ENCODE measurements at places on chromosomes 1 and 21.
A peak's percentile ranks its signal among the peaks of the same experiment; 100 is the strongest.

GRCh38 chr1:245154429-245155271 is at the start of gene KIF26B:
Gene KIF26B (plus strand): TSS chr1:245154985. CDS start chr1:245155425, 440 bp downstream.
- peak; percentile 44 for DNase-seq

- DNase-seq, result no peak
These were observed 6.7 kb downstream of the C1QTNF12 start for GRCh38 chr1:1239614-1240347.

- peak; percentile 46 for DNase-seq
These were observed 612 bp downstream of the PSMA5 start for GRCh38 chr1:109425391-109426280.

GRCh38 chr1:208190784-208191183 is 53.4 kb downstream of the PLXNA2 start:
- no peak for DNase-seq

DNA sequence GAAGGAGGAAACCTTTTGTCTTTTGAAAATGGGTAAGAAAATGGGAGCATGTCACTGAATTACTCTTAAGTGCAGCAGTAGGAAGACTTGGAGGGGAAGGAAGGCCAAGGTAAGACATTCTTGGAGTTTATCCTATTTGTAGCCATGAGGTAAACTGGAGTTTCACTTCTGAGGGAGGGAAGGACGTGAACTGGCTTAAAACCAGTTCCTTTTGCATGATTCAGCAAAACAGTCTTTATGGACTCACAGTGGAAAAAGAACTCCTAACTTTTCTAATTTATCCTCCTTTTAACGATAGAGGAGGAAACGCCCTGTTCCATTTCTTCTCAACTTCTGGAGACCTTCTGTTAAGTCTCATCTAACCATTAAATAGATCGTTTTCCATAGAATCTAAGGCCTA is 2.5 kb downstream of the PRDX6 start:
- DNase-seq, result no peak

- DNase-seq, result no peak
These were observed 61.1 kb downstream of the PLXNA2 start for GRCh38 chr1:208182880-208183645.

GRCh38 chr1:204225841-204226735 is 12.3 kb upstream of the GOLT1A start:
- peak; percentile 69 for DNase-seq

- DNase-seq, result no peak
These were observed 95.3 kb upstream of the HIVEP3 start for GRCh38 chr1:42013881-42014470.

DNA sequence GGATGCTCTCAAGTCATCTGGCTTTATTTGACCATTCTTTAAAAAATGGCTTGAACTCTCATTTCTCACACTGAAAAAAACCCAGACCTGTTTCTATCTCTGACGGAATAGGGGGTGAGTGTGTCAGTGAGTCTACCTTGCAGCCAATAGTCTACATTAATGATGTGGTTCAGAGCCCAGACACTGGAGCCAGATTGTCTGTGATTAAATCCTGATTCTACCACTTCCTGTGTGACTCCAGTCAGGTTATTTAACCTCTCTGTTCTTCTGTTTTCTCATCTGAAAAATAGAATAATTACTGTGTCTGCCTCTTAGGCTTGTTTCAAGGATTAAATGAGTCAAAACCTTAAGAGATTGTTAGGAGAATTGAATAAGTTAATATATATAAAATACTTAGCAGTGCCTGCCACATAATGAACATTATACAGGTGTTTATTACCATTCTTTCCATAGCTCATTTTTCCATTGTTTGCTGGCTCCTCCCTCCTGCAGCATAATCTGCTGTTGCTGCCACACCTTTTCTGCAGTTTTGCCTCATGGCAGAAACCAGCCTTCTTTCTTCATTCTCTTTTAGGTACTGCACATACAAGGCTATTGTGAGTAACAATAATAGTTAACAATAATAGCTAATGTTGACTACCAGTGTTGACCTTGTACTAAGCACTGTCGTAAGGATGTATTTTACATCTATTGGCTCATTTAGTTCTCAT is 157.6 kb upstream of the IVNS1ABP start:
- no peak for DNase-seq

- DNase-seq, result peak; percentile 54
These were observed 626 bp downstream of the CXADR start for GRCh38 chr21:17513214-17514123.

DNA sequence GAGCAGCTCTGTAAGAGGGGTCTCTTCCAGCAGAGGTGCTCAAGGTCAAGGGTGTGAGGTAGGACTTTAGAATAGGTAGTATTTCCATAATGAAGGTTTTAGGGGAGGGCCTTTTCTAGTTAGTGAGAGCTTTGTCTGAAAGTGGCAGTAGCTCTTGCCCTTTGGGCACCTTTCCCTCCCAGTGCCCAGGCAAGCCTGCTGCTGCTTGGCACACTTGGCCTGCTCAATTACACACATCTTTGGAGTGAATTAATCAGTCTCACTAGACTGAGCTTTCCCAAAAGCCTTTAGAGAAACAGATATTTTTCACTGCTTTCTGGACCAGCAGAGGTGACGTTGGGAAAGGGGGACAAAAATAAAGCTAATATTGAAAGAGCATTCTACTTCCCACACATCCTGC is 48.0 kb downstream of the MAB21L3 start:
- no peak for DNase-seq

DNA sequence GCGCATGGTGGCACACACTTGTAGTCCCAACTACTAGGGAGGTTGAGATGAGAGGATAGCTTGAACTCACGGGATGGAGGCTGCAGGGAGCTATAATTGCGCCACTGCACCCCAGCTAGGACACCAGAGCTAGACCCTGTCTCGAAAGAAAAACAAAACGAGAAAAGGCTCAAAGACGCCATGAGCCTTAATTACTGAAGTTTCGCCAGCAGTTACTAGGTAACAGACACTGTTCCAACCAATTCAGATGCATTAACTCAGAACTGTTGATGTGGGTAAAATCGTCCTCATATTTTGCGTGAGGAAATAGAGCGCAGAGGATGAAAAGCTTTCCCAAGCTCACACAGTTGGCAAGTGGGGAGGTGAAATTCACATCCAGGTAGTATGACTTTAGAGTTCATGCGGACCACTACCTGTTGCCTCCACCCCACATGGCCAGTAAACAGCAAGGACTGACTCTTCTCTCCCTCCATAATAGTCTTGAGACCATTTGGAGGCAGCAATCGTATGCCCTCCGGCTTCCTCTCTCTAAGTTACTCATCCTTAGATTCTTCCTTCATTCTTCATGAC is 40.1 kb downstream of the INAVA start:
- no peak for DNase-seq

DNA sequence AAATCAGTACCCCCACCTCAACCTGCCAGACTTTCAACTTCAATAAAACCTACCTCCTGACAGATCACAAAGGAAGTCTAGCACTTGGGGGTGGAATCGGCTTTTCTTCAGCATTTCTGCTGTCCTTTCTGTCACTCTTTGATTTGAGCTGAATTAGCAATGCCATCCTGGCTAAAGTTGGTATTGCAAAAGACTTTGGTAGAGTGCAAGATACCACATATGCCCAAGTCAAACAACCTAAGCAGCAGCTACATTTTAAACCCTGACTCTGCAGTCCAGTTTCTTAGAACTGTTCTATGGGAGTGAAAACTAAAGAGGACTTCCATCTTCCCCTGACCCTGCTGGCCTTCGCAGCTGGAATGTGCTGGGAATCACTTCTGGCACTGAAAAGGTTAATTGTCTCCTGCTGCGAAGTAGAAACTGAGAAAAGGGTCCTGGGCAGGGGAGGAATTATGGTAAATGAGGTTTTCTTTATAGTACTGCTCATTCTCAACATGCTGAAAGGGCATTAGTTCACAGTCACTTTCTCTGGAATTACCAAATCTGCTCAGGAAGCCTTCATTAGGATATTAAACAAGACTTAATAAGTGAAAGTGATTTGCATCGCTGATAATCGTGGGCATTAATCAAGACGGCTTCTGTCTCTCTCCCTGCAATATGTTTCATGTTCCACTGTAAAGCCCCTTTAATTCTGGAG is 126.2 kb upstream of the SMYD2 start:
- no peak for DNase-seq

DNA sequence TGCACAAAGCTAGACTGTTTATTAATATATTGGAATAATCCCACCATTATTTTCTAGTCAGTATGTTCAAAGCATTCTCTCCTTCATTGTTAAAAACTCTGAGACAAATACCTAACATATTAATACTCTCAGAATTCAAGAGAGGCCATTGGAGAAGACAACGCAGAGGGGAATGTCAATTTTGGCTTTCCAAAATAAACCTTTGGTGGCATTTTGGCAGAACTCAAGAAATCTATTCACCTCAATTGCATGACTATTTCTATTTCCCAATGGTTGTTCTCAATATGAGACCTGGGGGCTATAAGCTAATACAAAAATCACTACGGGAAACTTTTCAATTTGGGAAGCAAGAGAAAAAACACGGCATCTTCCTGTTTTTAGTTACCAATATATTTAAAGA is 58.5 kb downstream of the RUSC1 start:
- DNase-seq, result no peak

- DNase-seq, result no peak
These were observed 5.4 kb upstream of the DISP3 start for GRCh38 chr1:11473491-11474034.

DNA sequence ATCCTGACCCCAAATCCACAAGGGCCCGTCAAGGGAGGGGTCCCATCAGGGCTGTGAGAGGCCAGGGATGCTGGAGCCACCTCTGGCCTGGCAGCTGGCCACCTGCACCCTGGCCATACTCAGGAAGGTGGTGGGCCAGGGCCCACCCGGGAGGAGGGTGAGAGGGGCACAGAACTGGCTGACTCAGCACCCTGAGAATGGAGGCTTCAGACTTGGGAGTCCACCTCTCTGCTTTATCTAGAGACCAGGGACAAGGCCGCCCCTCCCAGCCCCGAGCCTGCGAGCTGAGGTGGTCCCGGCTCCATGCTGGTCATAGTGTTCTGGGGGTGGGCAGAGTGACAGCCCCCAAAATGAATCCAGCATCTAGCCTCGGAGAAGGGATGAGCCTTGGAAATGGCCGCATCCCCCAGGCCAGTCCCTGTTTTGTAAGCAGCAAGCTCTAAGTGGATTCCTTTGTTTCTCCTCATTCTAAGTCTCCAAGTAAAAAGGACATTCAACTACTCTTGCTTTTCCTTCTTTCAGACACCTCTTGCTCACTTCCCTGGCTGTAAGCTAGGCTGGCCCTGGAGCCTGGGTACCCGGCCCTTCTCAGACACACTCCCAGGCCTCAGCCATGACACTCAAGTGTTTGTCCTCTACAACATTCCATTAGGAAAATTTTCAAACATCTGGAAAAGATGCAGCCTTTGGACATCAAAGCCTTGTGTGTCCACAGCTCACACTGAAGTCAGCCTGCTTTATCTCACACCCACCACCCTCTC is 12.3 kb downstream of the WNT3A start:
- DNase-seq, result no peak

DNA sequence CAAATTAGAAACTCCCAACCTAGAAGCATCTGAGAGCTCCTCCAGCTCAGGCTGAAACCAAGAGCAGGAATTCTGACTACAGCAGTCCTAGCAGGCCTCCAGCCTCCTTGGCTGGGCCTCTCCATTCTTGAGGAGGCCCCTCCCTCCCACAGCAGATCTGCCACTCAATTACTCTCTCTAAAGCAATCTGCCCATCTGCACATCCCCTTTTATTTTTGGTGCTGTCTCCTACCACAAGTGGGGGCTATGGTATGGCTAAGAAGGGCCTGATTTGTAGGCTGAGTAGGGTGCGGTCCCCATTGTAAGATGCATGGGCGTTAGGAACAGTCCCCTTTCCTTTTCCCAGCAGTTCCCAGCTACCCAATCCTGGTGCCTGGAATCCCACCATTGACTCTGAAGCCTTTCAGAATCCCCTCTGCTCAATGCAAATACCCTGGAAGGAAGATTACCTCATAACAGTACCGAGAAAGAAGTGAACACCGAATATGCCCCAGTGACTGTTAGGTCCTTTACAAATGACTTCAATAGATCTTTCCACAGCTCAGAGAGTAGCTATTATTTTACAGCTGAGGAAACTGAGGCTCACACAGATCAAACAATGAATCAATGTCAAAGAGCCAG is 11.6 kb upstream of the TTC39A start:
- no peak for DNase-seq

- DNase-seq, result peak; percentile 66
These were observed 1109.3 kb upstream of the B3GALT2 start for GRCh38 chr1:194295685-194296084.

DNA sequence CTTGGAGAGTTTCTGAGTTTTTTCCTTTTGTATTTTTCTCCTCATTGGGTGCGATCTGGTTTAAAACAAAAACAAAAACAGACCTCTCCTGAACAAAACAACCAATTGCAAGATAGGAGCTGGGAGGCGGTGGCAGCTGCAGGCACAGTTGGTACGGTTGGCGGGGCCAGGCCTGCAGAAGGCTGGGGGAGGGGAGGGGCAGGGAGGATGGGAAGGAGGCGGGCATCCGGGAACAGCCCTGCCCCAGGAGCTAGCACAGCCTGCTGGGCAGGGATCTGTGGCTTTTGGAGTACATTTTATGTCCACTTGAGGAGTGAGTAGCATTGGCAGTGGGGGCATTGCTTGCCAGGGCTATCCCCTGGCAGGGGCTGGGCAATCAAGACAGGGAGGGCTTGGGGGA is 5.2 kb downstream of the CAPN9 start:
- no peak for DNase-seq

DNA sequence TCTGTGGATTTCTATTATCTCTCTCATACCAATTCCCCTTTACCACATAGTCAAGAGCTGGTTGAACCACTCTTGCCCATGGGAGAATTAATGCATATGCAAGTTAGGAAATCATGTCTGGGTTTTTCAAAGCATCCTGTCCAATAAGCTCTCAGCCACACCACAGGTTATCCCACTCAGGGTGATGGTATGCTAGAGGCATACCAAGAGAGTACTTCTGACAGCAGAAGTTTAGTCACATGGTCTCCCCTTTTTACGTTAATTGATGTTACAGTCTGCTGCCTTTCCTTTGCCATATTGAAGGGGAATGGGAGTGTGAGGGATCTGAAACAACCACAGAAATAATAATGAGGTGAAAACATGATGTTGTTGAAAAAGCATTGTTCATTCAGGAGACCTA is 135.8 kb upstream of the PBX1 start:
- DNase-seq, result no peak

DNA sequence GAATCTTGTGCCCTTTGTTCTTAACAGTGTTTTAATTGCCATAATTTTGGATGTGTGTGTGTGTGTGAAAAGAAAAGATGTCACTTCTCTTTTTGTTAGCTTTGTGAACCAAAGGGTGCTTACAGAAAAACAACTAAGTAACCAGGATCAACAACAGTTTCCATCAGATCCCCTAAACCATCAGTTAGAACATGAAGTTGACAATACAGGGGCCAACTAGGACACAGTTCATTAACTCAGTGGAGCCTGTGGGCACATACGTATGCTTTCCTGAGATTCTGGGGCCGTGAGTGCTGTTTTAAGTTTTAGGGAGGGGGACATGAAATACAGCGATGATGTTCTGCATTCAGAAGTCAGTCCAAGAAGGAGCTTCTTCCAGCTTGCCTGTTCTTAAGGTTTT is 133.6 kb downstream of the TLR5 start:
- DNase-seq, result no peak

- DNase-seq, result no peak
These were observed 647 bp downstream of the DESI2 start for GRCh38 chr1:244653439-244654107.

- DNase-seq, result no peak
These were observed 52.6 kb downstream of the RPS6KC1 start for GRCh38 chr1:213103377-213104306.

- no peak for DNase-seq
These were observed 538 bp downstream of the GBP2 start for GRCh38 chr1:89125240-89125912.

- DNase-seq, result peak; percentile 64
These were observed 452.4 kb downstream of the PTPRU start for GRCh38 chr1:29688471-29689365.

GRCh38 chr1:40530735-40531380 is 579 bp upstream of the ZNF684 start:
- no peak for DNase-seq
